ENCODE measurements at places on chromosomes 1 and 21.

GRCh38 chr1:231242516-231243198 is 1.6 kb downstream of the GNPAT start:
- no peak for DNase-seq

GRCh38 chr1:62528015-62528414 is 69.3 kb upstream of the ANGPTL3 start:
- no peak for DNase-seq

GRCh38 chr1:12769031-12769430 is 4.5 kb upstream of the PRAMEF12 start:
- DNase-seq = no peak

DNA sequence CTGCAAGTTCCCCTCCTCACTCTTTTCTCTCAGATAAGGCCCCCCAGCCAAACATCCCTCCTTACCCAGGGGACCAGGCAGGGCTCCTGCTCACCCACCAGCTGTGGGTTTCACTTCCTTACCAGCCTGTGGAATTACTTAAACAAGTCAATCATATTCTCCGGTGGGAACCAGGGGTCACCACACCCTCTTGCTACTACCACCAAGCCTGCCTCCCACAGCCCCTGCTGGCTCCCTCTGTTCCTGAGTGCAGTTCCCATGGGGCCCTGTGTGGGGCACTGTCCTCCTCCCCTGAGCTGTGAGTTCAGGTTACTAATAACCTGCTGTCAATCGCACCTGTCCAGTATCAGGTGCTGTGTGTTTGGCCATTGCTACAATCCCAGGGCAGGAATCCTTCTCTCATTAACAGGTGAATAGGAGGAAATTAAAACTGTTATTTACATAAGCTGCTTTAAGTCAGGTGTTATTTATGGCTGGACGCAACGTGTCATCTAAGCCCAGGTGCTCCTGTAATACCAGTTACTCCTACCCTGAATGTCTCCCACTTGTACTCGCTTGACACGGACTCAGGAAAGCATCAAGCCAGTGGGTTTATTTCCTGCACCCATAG is 53.1 kb upstream of the LBR start:
- DNase-seq = peak; percentile 83

DNA sequence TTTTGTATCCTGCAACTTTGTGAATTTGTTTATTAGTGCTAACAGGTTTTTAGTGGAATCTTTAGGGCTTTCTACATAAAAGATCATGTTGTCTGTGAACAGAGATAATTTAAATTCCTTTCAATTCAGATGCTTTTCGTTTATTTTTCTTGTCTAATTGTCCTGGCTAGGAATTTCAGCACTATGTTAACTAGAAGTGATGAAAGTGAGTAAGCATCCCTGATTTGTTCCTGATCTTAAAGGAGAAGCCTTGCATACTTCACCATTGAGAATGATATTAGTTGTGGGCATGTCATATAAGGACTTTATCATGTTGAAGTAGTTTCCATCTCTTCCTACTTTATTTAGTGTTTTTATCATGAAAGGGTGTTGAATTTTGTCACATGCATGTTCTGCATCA is 23.6 kb upstream of the TRIM67 start:
- DNase-seq = no peak

GRCh38 chr21:35348686-35349085 is 299.6 kb upstream of the RUNX1 start:
- DNase-seq = no peak

DNA sequence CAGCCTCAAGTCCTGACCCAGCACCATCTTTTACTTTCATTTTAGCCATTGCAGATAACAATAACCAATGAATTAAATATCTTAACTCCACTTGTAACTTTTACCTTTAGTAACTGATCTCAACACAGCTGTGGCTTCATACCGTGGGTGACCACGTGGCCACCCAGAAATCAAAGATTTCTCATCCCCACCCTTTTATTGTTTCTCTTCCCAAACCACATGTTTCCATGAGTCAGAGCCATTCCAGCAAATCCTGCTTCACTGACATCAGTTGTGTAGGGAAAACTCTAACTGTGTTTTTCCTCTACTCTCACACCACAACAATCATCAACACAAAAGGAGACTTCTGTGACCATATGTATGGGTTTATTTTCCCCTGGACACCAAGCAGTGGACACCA is 25.1 kb upstream of the BRDT start:
- no peak for DNase-seq

- no peak for DNase-seq
Measured at GRCh38 chr1:30879940-30880677, 28.4 kb downstream of the SDC3 start.

DNA sequence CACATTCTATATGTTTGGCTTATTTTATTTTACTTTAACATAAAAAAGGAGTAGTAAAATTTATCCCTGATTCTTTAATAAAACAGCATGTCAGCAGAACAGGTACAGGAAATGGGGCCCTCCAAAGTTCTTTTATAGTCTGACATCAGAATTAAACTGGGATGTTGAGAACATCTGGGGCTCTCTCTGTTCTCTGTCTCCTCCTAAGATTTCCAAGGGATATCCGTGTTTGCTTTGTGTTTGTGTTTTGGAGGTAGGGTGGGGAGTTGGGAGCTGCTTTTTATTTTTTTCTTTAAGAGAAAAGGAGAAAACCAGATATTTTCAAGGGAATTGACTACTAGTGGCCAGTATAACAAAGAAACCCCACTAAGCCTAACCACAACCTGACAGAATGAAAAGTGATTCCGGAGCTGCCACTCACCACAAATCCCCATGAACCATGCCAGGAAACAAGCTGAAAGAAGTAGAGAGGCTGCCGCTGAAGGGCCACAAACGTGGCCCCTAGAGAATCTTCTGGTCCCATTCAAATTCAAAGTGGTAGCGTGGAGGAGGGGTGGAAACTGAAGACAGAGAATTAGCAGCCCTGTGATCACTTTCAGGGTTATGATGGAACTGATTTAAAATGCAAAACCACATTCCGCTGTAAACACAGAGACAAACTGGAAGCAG is 369.6 kb upstream of the ADGRL2 start:
- no peak for DNase-seq

DNA sequence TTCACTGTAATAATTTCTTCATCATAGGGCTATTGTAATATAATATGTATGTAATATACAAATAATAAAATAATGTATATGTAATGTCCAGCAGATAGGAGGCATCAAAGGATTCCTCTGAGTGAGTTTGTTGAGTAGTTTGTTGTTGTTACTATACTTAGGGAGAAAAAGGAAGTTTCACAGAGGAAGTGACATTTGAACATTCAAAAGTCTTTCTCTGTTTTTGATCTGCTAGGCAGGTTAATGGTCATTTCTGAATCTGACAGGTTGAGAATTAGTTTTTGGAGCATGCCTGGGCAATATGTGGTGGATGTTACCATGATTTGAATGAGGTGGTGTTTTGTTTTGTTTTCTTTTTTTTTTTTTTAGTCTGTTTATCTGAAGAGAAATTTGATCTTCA is 102.1 kb downstream of the NRDC start:
- DNase-seq = no peak

GRCh38 chr21:44018813-44019567 is 6.9 kb downstream of the TRAPPC10 start:
- no peak for DNase-seq

DNA sequence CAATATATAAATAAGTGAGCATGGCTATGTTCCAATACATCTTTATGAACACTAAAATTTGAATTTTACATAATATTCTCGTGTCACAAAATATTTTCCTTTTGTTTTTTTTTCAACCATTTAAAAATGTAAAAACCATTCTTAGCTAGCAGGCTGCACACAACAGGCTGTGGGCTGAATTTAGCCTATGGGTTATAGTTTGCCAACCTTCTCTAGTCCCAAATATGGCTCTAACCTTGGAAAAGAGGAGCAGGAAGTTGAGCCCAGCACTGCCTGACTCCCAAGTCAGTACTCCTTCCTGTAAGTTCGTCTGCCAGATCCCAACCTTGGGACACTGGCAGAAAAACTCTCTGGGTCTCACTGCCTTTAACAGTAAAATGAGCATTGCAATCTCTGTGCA is 13.4 kb downstream of the C1QB start:
- no peak for DNase-seq

Data from Karpas-422 (cell line).